Stimulated activated CD8-positive, alpha-beta memory T cell treated with anti-CD3 and anti-CD28 coated beads, Interleukin-2, amount 100 ng/mL, for 1 hour (primary cell): ENCODE measurements at places on chromosomes 3 and 15.

- DNase-seq = no peak
These were observed 240.7 kb downstream of the SHOX2 start for GRCh38 chr3:157865352-157866000.

- no peak for DNase-seq
These were observed 20.0 kb downstream of the PLCL2 start for GRCh38 chr3:16904423-16905417.

- DNase-seq = no peak
These were observed 1.7 kb downstream of the CNOT10 start for GRCh38 chr3:32686713-32687112.

- no peak for DNase-seq
These were observed 52.0 kb downstream of the SUCNR1 start for GRCh38 chr3:151925419-151925818.

- no peak for DNase-seq
These were observed 27.8 kb upstream of the ALDH1L1 start for GRCh38 chr3:126208182-126208581.

GRCh38 chr3:8653800-8654408, 9.3 kb upstream of the SSUH2 start:
- DNase-seq = no peak

DNA sequence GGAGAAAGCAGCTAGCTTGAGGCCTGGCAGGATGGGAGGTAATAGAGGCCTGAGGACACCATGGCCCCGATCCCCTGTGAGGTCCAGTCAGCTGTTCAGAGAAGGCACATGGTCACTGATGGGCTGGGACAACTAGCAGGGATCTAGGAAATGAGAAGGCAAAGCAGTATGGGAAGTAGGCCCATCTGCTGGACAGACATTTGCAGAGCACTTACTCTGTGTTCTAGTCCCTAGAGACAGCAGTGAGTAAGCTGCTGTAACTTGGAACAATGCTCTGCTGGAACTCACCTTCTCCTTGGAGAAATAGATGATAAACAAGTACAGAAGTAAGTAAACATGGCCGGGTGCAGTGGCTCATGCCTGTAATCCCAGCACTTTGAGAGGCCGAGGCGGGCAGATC, 7.1 kb downstream of the ECE2 start:
- no peak for DNase-seq

GRCh38 chr3:154898443-154898842, 181.7 kb upstream of the MME start:
- no peak for DNase-seq

DNA sequence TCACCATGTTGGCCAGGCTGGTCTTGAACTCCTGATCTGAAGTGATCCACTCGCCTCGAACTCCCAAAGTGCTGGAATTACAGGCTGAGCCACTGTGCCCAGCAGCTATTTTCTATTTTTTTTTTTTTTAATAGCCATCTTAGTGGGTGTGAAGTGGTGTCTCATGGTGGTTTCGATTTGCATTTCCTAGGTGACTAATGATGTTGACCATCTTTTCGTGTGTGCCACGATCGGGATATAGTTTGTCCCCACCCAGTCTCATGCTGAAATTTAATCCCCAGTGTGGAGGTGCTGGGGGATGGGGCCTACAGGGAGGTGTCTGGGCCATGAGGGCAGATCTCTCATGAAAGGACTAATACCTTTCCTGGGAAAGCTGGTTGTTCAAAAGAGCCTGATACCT, 41.8 kb upstream of the MUC13 start:
- DNase-seq = no peak

DNA sequence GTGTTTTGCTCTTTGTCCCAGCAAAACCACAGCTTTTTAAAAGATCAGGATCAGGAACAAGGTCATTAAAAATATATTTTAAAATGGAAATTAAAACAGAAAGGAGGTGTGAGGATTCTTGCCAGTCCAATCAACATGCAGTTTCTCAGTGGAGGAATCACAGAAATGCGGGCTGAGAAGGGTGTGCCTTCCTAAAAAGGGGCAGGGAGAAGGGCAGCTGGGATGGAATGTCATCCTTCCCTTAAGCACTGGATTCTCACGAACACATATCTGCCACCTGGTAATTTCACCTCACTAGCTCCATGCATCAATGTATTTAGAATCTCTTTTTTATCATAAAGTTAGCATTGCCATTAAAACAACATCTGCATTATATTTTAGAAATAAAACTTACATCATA, 21.4 kb downstream of the ABI3BP start:
- no peak for DNase-seq

DNA sequence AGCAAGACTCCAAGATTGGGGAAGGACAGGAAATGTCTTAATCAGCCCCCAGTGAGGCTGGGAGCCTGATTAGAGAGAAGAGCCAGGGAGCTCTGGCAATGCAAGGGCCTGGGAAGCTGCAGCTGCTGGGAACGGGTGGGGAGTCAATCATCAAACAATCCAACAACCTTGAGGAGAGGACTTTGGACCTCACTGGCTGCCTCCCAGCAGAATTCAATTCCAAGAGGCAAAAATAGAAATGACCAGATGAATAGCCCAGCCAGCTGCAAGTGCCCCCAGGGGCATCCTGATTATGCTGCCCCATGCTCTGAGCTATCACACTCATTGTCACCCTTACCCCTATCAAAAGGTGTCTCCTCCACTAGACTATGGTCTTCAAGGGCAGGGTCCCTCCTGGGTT, 6.1 kb upstream of the HOMER2 start:
- DNase-seq = no peak

DNA sequence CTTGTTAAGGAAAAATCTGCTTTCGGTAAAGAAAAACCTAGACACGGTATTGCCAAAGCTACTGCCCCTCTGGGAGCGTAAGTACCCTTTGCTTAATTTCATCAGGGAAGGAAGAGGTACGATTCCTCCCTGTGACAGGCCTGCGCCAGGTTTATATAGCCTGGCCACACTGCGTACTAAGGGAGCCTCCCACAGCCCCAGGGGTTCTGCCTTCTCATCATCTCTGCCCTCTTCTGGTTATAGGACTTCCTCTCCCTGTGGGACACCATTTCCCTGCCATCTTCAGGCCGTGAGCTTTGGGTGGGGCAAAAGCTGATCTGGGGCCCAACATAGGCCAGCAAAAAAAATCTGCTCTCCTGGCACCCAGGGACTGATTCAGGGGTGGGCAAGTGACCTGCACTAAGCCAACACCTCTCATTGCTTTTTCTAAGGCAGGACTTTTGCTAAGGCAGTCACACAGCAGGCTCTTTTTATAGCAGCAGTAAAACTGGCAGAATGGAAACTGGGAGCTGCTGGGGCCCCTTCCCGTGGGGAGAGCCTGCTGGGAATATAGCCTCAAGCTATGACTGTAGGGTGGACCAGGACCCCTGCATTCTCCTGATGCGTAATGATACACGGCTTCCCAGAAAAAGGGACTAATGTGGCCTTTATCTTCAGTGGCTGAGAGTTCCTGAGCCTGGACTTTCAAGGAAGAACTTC, 76.2 kb downstream of the PRICKLE2 start:
- DNase-seq = no peak

DNA sequence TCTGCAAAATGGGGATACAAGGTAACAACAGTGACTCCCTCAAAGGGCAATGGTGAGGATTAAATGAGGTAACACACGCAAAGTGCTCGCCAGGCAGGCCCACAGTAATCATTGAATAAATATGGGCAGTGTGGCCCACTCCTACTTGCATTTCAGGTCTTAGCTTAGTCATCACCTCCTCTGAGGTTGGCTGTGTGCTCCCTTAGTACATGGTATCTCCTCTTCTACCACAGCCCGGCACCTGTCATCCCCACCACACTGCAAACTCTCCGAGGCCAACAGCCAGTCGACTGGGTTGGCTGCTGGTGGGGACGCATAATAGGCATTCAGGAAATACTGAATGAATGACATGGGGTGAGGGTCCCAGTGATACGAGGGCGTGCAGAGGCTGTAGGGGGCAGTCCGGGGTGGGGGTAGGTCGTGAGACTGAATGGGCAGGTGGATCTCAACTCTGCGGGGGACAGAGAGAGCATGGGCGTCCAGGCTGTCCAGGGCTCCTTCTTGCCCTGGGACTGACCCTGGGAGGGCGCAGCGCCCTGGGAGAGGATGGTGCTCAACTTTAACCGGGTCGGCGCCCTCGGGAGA, 375 bp upstream of the MYZAP start:
- no peak for DNase-seq

DNA sequence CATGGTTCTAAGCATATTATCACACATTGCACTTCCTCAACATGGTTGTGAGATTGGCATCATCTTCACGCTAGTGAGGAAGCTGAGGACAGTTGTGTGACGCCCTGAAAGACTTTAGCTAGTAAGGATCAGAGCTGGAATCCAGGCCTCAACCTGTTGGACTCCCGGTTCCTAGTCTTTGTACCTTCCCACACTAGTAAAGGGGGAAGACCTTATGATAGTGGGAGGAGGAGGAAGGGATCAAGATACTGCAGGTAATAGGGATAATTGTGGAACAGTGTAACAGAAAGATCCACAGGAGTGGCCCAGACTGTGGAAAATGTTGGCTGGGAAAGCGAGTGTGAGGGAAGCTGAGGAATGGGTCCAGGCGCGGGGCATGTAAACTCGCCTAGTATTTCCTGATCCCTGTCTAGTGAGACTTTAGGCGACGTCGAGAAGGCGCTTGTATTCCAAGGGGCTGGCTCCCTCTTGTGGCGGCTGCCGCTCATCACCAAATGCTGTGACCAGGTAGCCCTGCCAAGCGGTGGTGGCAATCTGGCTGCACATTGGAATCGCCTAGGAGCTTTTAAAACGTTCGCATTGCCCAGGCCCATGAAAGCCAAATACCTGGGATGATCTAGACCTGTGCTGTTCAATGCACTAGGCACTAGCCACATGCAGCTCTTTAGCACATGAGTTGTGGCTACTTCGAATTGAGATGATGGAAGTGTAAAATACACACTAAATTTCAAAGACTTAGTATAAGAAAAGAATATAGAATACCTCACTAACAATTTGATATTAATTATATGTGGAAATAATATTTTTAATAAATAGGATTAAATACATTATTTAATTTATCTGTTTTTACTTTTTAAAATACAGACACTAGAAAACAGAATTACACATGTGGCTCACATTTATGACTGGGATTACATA, 38.8 kb upstream of the CLDN18 start:
- peak; percentile 11 for DNase-seq
